SK-N-DZ (cell line): ENCODE measurements at places on chromosomes 1 and 21.

- DNase-seq = no peak
These were observed 36.1 kb downstream of the CLSTN1 start for GRCh38 chr1:9787702-9788101.

DNA sequence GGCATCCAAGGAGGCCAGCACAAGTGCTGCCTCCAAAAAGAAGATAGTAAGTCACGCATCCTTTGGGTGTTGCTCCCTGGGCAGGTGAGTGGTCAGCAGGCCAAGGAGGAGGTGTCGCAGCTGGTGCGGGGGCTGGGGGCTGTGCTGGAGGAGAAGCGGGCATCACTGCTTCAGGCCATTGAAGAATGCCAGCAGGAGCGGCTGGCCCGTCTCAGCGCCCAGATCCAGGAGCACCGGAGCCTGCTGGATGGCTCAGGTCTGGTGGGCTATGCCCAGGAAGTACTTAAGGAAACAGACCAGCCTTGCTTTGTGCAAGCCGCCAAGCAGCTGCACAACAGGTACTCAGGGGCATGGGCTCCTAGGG lies 4.3 kb downstream of the TRIM46 start:
- DNase-seq = no peak

- DNase-seq = peak; percentile 25
These were observed 27.7 kb downstream of the CR1L start for GRCh38 chr1:207672522-207673130.

GRCh38 chr1:22673486-22674409 lies 20.7 kb downstream of the C1QB start:
- peak; percentile 87 for DNase-seq

DNA sequence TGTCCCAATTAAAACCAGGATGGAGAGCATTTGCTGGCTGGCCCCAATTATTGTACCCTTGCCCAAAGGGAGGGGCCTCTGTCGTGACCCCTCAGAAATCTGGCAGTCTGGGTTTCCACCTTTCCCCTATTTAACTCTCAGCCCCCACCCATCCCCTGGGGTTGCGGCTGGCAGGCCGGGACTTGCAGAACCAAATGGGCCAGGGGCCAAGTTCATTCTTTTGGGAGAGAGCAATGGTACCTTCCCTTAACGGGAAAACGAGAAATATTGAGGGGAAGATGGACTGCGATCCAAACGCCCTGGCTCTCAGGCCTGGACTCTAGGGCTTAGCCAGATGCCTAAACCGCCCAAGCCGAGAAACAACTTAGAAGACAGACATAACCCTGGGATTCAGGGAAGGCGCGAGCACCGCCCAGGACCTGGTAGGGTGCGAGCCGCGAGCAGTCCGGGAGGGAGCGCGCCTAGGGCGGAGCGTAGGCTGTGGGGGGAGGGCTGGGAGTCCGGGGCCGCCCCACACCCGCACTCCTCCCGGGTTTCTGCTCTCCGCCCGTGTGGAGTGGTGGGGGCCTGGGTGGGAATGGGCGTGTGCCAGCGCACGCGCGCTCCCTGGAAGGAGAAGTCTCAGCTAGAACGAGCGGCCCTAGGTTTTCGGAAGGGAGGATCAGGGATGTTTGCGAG lies at the start of gene SLC27A3:
Gene SLC27A3 (plus strand): TSS at position 628 of the 678 bp plus-strand sequence. CDS start 91 bp downstream, outside the sequence.
- peak; percentile 58 for DNase-seq

DNA sequence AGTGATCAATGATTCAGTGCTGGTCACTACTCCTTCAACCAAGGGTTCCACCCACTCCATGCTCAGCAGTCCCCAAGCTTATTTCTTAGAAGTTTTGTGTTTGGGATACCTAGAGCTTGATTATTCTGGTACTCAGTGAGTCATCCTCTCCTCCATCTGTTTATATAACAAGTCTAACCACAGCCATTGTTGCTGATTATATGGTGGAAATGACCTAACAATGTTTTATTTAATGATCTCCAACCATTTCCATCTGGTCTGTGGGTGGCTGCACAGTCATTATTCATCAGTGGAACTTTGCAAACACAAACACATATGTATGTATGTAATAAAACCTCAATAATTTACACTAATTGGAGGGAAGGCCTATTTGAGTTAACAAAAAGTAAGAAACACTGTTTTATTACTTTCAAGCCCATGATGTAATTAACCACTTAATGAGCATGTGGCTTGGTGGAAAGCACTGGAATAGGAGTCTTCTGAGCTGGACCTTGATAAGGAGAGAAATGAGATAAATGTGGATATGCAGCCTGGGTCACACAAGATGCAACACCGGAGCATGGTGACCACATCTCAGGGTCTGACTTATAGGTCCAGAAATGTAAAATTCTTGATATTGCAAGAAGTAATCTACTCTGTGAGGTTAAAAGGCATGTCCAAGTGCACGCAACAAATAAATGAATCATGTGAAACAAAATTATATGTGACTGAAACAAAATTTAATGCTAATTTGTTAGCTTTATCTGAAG lies 99.0 kb upstream of the WLS start:
- no peak for DNase-seq

DNA sequence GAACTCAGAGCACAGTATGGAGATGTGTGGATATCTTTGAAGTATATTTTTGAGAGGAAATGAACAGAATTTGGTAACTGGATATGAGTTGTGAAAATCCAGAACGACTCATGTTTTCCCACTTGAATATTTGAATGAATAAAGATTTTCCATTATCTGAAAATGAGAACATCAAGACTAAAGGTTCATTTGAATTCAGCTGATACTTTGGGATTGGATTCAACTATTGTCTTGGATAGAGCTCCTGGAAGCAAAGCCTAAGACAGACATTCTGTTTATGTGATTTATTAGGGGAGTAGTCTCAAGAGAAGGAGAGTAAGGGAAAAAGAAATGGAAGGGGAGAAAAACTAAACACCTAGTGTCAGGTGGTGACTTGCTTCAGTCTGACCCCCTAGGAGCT lies 256.0 kb upstream of the LYPLAL1 start:
- DNase-seq = no peak

GRCh38 chr1:233883671-233884070 lies 20.8 kb upstream of the SLC35F3 start:
- DNase-seq = no peak
